ENCODE measurements at places on chromosomes 2 and 18.

DNA sequence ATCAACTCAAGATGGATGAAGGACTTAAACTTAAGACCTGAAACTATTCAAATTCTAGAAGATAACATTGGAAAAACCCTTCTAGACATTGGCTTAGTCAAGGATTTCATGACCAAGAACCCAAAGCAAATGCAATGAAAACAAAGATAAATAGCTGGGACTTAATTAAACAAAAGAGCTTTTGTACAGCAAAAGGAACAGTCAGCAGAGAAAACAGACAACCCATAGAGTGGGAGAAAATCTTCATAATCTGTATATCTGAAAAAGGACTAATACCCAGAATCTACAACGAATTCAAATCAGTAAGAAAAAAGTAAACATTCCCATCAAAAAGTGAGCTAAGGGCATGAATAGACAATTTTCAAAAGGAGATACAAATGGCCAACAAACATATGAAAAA lies 171.2 kb downstream of the ERBB4 start:
- no peak for DNase-seq

GRCh38 chr2:210286123-210286680 lies 28.8 kb downstream of the MYL1 start:
- DNase-seq = no peak

DNA sequence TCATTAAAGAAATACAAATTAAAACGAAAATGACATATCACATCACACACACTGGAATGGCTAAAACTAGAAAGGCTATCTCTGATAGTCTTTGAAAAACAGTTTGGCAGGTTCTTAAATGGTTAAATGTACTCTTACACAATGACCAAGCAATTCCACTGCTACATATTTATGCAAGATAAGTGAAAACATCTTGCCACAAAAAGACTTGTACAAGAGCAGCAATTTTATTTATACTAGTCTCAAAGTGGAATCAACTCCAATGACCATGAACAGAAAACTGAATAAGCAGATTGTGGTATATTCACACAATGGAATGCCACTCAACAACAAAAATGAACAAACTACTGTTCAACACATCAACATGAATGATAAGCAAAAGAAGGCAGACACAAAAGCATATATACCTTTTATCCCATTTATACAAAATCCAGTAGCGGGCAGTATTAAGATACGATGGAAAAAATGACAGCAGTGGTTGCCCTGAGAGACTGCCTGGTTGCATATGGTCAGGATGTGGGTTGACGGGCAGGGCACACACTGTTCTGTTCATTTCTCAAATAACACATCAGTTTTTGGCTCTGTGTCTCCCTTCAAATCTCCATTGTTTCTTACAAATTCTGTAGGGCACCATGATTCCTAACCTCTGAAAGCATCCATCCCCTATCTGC lies 25.4 kb downstream of the SP100 start:
- no peak for DNase-seq

GRCh38 chr18:22056950-22057349 lies 112.4 kb upstream of the GATA6 start:
- no peak for DNase-seq

DNA sequence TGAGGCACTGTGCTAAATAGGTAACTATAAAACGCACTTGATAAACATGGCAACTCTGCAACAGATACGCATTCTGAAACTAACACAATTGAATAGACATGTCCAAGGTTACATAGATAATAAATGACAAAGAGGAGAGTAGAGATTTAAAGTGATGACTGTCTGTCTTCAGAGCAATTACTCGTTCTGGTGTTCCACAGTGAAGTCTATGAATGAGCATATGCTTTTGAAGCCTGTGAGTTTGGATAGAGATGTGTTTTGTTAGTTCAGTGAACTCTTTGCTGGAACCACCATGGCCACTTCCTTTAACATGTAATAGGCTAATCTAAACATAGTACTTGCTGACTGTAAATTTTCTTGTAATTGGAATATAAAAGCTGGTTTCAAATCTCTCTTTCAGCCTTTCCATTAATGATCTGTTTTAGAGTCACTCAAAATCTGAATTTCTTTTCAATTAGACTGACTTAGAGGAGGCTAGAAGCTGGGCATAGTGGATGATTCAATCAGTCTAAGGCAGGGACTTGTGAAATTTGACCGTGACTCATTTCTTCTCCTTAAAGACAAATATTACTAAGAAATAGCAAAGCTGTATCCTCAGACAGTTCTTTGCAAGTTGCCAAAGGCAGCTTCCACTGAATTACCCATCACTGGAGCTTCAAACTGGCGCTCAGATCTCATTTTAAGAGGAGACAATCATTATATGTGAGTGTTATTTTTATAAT lies 1130.1 kb upstream of the CELF4 start:
- no peak for DNase-seq
